ENCODE measurements at places on chromosomes 2 and 18.

GRCh38 chr2:152477347-152478092 is 142.5 kb downstream of the FMNL2 start:
- no peak for DNase-seq

DNA sequence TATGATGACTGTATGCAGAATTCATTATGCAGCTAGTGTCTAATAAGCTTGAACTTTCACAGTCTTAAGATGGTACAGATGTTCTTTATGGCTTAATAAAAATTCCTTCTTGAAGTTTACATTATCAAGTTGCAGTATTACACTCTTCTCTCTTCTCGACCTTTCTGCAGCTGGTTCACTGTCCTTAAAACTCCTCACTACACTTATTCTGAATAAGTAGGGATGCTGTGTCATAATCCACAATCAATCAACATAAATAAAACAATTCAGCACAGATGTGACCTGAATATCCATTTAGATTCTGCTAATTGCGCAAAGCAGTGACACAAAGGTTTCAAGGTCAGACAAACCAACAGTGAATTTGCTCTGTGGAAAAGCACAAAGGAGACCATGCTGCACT is 356.8 kb downstream of the SUCLG1 start:
- no peak for DNase-seq

DNA sequence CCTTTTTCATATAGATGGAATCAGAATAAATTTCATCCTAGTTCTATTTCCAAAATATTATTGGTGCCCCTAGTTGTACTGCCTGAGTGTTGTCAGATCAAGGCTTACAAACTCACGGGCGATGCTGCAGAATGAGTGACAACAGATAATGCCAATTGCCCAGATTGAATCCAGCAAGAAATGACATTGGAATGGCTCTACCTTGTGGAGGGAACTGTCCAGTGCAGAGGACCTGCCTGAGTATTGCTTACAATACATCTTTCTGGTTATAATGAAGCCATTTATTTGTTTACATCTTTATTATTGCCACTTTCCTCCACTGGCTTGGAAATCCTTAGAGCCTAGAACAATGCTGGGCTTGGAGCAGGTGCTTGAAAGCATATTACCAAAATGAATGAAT is 7.8 kb upstream of the IL1R2 start:
- no peak for DNase-seq

DNA sequence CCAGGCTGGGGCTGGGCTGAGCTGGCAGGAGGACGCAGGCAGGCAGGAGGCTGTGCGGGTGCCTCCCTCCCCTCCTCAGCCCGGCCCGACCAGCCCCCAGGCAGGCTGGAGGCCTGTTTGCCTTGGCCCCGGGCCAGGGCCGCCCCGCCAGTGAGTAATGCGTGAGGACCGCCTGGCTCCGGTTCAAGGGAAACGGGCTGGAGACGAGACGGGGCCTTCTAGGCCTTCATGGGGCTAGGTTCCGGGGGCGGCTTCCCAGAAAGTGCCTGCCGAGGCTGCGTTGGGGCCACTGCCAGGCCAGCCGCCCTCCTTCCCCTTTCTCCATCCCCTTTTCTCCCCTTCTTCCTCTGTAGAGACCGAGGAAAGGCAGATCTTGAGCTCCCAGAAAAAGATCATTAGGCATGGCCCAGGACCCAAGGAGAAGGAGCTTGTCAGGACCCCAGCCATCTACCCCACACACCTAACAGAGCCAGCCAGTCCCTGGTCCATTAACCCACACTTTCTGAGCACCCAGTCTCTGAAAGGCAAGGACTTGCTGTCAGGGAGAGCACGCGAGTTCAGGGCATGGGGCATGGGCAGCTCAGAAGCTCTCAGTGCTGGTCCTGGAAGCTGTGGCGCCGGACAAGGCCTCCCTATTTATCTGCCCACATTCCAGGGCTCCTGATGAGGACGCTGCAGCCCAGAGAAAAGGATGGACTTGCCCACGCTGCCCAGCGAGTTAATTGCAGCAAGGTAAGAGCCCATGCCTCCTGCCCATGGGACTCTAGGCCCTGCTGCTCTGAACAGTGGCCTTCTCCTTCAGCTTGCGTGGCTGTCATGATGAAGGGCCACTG is 48.5 kb downstream of the SMAD7 start:
- no peak for DNase-seq

- no peak for DNase-seq
Observed at GRCh38 chr2:109318150-109318948, 189.3 kb downstream of the SH3RF3 start.

- DNase-seq = no peak
Observed at GRCh38 chr2:172387361-172387760, 40.0 kb upstream of the ITGA6 start.

DNA sequence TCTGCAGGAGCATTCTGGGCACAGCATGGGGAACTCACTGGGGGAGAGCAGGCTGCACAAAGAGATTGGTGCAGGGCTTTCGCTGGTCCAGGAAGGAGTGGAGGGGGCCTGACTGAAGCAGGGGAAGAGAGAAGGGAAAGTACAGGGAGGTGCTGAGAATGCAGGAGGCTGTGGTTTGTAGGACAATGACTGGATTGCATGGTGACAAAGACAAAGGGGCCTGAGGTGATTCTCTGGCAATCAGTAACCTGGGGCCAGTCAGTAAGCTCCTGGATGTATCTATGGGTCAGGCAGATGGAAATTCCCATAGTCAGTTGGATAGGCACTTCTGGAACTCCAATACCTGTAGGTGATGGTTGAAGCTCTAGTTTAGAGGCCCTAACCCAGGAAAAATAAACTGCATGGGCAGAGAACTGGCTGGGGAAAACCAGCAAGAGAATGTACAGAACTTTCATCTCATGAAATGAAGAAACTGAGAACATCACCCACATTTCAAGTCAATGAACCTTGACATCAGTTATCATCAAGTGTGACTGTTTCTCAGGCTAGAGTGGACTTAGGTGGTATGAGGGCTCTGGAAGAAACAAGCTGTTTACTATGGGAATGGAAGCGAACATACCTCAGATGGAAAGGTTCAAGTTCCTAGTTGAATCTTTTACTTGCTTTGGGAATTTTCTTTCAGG is 193.2 kb downstream of the TPGS2 start:
- DNase-seq = no peak

DNA sequence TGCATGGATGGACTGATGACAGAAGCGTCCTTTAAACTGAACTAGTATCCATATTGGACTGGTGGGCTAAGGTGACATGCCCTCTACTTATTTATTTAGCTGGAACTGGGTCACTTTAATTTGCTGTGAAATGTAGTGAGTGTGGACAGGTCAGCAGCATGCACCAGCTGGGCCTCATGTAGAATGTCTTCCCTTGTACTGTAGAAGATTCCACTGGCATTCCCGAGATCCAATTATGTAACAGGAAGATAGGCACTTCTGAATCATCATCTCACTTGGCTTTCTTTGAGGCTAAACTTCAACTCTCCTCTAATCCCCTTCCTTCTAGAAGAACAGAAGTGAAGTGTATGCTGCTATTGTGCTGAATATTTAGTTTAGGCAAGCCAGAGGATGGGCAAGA is 296.2 kb downstream of the SLC8A1 start:
- no peak for DNase-seq

- no peak for DNase-seq
Observed at GRCh38 chr2:98650998-98651397, 42.6 kb downstream of the UNC50 start.

- peak; percentile 63 for DNase-seq
Observed at GRCh38 chr2:74334931-74335333, 8.3 kb downstream of the SLC4A5 start.

GRCh38 chr18:390741-391478 is 109.6 kb downstream of the COLEC12 start:
- DNase-seq = no peak

DNA sequence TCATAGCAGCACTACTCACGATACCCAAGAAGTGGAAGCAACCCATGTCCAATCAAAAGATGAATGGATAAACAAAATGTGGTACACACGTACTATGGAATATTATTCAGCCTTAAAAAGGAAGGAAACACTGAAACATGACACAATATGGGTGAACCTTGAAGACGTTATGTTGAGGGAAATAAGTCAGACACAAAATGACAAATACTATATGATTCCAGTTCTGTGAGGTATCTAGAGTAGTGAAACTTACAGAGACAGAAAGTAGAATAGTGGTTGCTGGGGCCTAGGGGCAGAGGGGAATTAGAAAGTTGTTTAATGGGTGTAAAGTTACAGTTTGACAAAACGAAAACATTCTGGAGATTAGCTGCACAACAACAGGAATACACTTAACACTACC is 24.7 kb downstream of the TLK1 start:
- no peak for DNase-seq

DNA sequence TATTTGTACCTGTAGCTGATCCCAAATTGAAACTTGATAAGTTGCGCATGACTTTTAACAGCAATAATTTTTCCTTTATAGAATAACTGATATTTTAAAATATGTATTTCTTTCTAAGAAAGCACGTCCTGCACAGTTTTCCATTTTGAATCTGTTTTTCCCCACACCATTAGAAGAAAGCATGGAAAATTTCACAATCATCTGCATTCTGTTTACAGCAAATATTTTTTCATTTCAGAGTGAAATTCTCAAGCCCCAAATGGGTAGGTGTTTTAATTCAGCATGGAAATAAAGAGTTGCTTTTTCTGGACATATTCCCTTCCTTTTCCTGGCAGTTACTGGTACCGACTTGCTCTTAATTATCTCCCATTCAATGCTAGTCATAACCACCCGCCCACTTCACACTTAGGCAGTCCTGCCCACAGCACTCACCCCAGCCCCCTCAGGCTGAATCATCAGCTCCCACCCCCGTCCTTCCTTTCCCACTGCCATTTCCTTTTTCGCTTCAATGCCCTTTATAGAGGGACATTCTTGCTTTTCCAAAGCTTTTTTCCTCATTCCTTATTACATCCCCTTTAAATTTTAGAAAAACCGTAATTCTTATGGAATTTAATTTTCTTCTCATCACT is 89.2 kb upstream of the GLS start:
- peak; percentile 27 for DNase-seq

DNA sequence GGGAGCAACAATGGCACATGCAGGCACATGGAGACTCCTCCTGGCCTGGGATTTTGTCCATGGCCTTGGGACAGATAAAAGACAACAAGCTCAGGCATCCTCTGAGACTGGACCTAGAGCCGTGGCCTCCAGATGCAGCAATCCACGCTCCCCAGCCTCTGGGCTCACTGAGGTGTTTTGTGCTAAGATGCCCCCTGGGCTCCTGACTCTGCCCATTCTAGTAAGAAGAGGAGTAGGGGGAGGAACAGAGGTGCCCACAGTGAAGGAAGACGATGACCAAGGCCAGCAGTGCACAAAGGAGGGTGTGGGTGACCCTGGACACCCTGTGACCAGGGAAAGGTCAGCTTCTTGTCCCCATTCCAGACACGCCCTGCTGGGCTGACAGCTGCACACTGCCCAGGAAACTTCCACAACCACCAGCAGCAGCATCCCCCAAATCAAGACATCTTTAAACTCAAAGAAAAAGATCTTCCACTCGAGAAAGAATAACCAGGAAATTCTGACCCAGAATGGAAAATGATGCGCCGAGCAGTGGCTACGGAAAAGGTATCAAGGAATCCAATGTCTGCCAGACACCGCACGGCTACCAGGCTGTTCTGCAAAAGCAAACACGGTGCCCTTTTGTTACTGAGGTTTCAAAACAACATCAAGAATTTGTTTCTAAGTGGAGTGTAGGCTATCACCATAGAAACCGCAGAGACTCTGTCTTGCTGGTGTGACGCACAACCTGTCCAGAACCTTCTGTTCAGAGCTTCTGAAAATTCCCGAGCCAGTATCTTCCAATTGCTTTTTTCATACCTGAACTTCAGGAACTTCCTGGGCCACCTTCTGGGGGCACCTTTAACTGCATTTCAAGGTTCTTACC is 65.5 kb downstream of the ZNF516 start:
- DNase-seq = no peak

DNA sequence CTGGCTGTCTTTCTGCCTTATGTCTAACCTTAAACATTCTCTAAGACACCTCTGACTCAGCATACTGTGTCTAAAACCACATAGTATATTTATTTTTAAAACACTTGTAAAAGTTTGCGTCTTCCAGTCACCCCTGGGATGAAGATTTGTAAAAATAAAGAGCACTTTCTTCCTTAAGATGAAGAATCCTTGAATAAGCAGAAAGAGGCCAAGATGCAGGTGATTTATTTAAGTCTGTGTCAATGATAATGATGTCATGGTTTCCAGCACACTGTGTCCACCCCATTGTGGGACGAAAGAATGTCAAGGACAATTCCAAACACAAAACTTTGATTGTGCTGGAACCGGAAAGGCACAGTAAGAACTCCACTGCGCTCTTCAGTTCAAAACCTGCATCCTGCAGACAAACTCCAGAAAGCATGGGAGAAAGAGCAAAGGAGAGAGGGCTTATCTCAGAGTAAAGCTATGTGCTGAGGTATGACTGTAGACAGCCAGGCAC is 92.9 kb downstream of the ZEB2 start:
- no peak for DNase-seq

- DNase-seq = no peak
Observed at GRCh38 chr2:26978061-26978596, 7.7 kb downstream of the MAPRE3 start.

DNA sequence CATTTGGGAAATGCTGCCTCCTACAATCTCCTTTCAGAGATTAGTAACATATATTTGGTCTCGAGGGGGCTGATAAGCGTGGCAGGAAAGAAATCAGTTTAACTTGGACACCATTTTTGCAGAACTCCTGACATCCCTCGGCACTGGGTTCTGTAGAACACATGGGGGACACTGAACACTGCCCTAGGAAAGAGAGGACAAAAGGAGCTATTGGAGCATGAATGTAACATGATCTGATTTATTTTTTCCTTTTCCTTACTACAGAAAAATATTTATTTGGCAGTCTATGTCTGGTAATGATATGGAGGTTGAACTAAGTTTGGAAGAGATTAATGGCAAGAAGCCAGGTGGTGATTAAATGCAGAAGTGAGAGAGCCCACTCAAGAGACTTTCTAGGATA is 153.8 kb downstream of the AFF3 start:
- no peak for DNase-seq

DNA sequence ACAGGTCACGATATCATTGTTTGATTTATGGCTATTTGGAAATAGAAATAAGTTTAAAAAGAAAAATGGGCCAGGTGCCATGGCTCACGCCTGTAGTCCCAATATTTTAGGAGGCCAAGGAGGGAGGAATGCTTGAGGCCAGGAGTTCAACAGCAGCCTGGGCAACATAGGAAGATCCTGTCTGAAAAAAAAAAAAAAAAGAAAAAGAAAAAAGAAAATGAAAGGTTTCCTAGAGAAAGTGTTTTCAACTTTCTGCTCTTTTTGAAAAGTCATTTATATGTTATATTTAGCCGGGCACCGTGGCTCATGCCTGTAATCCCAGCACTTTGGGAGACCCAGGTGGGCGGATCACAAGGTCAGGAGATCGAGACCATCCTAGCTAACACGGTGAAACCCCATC is 3.2 kb downstream of the NDUFB3 start:
- no peak for DNase-seq

- no peak for DNase-seq
Observed at GRCh38 chr2:216463148-216463547, 35.5 kb upstream of the RPL37A start.

DNA sequence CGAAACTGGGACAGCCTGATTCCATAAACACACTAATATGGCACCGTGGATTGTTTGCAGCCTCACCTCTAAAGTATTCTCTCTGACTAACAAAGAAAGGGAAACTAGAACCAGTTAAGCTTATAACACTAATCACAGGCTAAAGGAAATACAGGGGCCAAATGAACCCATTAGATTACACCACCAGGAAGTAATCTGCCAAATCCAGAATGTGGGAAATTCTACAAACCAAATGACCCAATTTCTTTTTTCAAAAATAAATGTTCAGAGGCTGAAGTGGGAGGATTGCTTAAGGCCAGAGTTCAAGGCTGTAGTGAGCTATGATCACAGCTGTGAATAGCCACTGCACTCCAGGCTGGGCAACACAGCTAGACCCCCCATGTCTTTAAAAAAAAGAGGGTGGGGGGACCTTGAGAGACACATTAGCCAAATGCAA is 1.5 kb upstream of the MPPE1 start:
- no peak for DNase-seq
